Keratinocyte (primary cell): ENCODE measurements at places on chromosomes 11 and 22.

GRCh38 chr11:131463649-131464425 lies 93.4 kb downstream of the NTM start:
- no peak for DNase-seq

DNA sequence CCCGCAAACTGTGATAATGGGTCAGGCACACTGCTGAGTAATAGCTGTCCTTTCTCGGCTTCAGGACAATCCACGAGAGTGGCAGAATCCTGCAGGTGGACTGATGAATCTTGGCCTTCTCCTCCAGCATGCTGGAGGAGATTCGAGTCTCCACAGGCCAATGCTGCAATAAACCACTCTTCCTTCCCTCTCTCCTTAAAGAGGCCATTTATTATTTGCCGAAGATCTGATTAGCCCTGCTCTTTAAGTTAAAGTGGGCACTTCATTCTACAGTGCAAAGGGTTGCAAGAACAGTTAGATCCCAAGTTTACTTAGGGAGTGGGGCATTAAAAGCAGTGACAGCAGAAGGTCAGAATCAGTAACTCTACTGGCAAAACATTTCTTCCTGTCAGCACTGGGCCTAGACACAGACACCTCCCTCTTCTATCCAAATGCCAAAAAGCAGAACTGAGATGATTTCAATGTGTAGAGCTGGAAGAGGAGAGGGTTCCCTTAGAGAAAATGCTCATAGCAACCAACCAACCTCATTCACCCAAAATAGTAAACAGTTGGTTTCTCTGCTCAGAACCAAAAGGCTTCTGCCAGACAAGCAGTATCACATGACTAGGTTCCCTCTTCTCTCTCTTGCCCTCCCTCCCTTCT lies 121.7 kb downstream of the SGSM3 start:
- no peak for DNase-seq

- no peak for DNase-seq
These were observed 28.4 kb downstream of the GRAMD1B start for GRCh38 chr11:123458501-123458900.

- no peak for DNase-seq
These were observed 17.5 kb downstream of the KCNJ5 start for GRCh38 chr11:128908391-128909246.

- DNase-seq, result peak; percentile 44
These were observed 275.3 kb downstream of the C11orf87 start for GRCh38 chr11:109697140-109697843.
